ENCODE measurements at places on chromosomes 2 and 18. TPM values are rescaled to one million over a fixed set of nuclear protein-coding genes. Genes with fewer than 3 reads are reported as not detected.

The NFU1 gene
- 16.6 TPM for total RNA-seq

The CCBE1 gene
- 0.31 TPM for total RNA-seq

DNA sequence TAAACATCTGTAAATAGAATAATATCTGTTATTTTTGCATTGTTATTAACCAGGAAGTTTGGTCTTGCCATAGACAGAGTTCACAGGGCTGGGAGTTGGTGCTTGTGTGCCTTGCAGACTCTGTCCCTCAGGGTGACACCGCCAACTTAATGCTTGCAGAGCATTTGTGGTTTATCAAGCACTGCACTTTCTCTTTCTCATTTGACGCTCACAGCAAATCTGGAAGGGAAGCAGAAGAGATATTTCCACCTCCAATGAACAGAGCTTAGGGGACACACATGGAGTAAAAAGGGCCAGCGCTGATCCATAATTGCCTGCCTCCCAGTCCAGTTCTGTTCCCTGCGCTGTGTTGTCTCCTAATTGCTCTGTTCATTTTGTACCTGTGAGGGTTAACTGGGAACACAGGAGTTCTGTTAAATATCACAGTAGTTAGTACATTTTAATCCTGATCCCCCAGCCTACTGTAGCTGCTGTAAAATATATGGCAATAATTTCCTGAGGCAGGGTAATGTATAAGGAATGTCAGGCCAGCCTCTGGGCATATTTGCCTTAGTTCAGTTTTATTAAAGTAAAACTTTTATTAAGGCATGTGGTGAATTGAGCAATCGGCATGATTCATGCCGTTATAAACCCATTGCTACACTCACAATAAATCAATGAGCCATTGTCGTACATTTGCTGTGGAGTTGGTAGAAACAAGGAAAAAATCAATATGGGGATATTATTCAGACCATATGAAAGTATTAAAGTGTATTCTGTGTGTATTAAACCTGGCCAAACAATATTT lies 182.5 kb upstream of the OSR1 start:
- no peak for DNase-seq

GRCh38 chr2:24632172-24632571 lies 141.1 kb downstream of the NCOA1 start:
- DNase-seq = no peak

DNA sequence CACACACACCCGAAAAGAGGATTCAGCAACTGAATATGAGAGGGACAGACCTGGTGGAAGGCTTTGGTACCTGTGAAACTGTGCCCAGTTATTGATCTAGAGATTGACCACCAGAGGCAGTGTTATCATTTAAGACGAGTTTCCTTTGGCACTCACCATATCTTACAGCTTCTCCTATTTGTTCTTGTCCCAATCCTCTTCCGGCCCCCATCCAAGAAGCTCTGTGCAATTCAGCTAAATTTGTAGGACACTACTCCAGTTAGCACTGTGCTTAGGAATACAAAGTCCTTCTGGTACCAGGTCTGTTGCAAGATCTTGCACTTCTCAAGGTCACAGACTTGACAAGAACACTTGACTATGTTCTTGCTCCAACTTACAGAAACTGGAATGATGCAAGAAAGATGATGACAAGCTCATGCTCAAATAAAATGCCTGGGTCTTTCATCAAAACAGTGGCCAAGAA lies 177.7 kb downstream of the TMEM247 start:
- no peak for DNase-seq
